ENCODE measurements at places on chromosomes 3 and 15. TPM values are rescaled to one million over a fixed set of nuclear protein-coding genes. Genes with fewer than 3 reads are reported as not detected.

Gene GALNT15
- polyA plus RNA-seq = 12.5 TPM

Gene CDHR4
- not detected for polyA plus RNA-seq

Gene KY
- polyA plus RNA-seq = 0.13 TPM

Gene FMN1
- polyA plus RNA-seq = 0.26 TPM

Gene RTP3
- not detected for polyA plus RNA-seq

Gene AGTR1
- 1.4 TPM for polyA plus RNA-seq

Gene LNP1
- polyA plus RNA-seq = 6.5 TPM

Gene SNX4
- polyA plus RNA-seq = 17.3 TPM

Gene LTK
- 1.9 TPM for polyA plus RNA-seq

Gene FSD2
- polyA plus RNA-seq = not detected

Gene CAMKV
- not detected for polyA plus RNA-seq

- DNase-seq = no peak
- H3K27me3 ChIP-seq = no peaks in the 10 kb centered on the region
- H3K4me3 ChIP-seq = no peak overlapping the region
- H3K27ac ChIP-seq = no peak overlapping the region
- no peaks in the 10 kb centered on the region for H3K36me3 ChIP-seq
These were observed 67.8 kb upstream of the ATP10A start for GRCh38 chr15:25930931-25931330.

DNA sequence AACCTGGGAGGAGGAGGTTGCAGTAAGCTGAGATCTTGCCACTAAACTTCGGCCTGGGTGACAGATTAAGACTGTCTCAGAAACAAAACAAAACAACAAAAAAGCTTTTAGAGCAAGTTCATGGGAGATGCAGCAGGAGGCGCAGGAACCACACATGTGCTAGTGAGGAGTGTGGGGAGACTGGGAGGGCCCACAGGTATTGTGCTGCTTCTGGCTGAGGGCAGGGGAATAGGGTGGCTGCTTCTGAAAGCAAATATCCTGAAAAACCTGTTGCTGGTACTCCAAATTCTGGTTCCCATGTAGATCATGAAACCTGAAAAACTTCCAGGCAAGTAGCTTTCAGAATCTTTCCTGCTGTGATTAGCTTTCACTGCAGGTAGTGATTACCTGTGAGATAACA is 22.1 kb downstream of the TYRO3 start:
- no peak overlapping the region for H3K4me3 ChIP-seq
- DNase-seq = no peak
- H3K4me1 ChIP-seq = no peaks in the 10 kb centered on the region
- H3K27me3 ChIP-seq = no peaks in the 10 kb centered on the region
- H3K36me3 ChIP-seq = no peaks in the 10 kb centered on the region

DNA sequence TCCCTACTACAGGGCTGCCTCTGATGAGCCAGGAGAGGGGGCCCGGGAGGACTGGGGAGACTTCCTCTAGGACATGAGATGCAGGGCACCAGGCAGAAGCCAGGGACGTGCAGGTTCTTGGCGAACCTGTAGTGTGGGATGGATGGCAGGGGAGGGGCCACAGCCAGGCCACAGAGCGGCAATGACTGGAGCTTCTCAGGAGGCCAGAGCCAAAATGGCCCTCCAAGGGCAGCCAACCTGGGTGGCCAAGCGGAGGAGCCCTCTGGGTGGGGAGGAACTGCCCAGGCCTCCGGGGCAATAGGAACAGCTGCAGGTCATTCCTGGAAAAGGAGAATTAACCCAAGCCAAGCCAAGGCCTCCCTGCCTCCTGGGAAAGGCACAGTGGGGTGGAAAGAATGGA is 224.5 kb downstream of the XXYLT1 start:
- H3K27ac ChIP-seq = no peak overlapping the region
- H3K27me3 ChIP-seq = no peaks in the 10 kb centered on the region
- peak; percentile 24 for DNase-seq

DNA sequence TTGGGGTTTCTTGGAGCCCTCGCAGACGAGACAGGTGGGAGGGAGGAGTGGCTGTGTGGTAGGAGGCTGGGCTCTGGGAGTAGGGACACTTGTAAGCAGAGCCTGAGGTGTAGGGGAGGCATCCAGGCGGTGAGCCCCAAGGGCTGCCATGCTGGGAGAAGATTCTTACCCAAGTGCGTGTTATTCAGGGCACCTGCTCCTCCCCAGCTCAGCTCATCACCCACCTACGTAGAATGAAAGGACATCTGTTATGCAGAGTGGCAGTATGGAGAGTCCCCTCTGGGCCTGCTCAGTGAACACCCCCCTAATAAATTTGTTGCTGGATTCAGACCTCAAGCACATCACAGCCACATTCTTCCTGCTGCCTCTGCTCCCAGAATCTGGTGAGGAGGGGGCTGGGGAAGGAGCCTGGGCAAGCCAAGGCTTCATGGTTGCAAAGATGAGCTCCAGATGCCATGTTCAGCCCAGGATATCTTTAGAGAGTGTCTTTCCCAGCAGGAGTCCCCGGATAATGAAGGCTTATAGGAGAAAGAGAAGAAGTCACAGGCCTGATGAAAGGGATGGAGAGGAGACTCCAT is 261.8 kb downstream of the EPHB1 start:
- H3K4me1 ChIP-seq = no peaks in the 10 kb centered on the region
- H3K27me3 ChIP-seq = no peaks in the 10 kb centered on the region
- DNase-seq = no peak
- H3K4me3 ChIP-seq = no peak overlapping the region

- H3K36me3 ChIP-seq = no peaks in the 10 kb centered on the region
- no peak for DNase-seq
- no peaks in the 10 kb centered on the region for H3K4me1 ChIP-seq
- no peak overlapping the region for H3K4me3 ChIP-seq
- H3K27ac ChIP-seq = no peak overlapping the region
- H3K27me3 ChIP-seq = no peaks in the 10 kb centered on the region
These were observed 7.9 kb downstream of the TNFSF10 start for GRCh38 chr3:172515130-172515918.

- no peaks in the 10 kb centered on the region for H3K4me1 ChIP-seq
- H3K27me3 ChIP-seq = no peaks in the 10 kb centered on the region
- H3K36me3 ChIP-seq = no peaks in the 10 kb centered on the region
- no peak for DNase-seq
- no peak overlapping the region for H3K4me3 ChIP-seq
These were observed 298.2 kb upstream of the SATB1 start for GRCh38 chr3:18723206-18723810.

- no peak overlapping the region for H3K4me3 ChIP-seq
- no peak for DNase-seq
- no peak overlapping the region for H3K27ac ChIP-seq
- no peaks in the 10 kb centered on the region for H3K27me3 ChIP-seq
- H3K4me1 ChIP-seq = no peaks in the 10 kb centered on the region
- H3K36me3 ChIP-seq = no peaks in the 10 kb centered on the region
These were observed 3.6 kb downstream of the CCRL2 start for GRCh38 chr3:46410669-46411068.

DNA sequence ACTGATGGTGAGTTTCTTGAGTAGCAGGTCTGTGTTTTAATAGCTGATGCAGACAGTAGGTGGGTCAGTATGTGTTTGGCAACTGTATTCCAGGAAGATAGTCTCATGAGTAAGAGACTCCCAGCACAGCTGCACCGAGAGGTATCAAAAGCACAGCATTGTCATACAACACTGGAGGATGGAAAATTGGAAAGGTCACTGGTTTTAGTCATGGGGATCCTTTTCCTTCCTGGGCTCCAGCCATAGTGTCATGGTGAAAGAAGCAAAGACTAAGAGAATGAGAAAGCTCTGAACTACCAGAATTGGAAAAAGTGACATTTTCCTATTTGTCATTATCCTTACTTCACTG is 61.5 kb downstream of the P3H2 start:
- no peaks in the 10 kb centered on the region for H3K36me3 ChIP-seq
- H3K4me1 ChIP-seq = no peaks in the 10 kb centered on the region
- H3K27me3 ChIP-seq = no peaks in the 10 kb centered on the region
- no peak overlapping the region for H3K4me3 ChIP-seq
- no peak overlapping the region for H3K27ac ChIP-seq

DNA sequence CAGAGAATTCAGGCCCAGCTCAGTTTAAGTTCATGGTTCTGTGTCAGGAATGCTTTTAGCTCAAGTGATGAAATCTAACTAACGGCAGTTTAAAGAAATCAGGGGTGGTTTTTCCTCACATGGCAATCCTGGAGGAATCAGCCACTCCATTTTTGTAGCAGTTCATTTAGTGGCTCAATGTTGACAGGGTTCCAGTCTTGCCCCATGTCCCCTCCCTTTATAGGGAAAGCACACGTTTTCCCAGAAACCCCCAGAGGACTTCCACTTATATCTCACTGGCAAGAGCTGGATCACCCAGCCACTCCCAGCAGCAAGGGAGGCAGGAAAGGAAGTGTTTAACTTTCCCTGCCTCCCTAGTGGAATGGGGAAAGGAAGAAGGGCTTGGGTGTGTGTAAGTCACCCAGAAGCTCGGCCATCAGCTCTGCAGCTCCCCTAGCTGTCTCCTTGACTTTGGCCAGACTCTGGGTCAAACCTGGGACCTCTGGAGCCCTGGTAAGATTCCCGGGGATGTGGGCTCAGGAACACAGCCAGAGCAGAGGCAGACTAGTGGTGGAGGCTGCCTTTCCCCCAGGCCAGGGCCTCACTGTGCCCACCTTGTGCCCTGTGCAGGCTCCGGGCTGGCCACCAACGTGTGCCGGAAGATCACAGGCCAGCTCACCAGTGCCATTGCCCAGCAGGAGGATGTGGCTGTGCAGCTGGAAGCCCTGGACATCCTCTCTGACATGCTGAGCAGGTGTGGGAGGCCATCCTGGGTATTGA is 11.3 kb downstream of the CAND2 start:
- no peak overlapping the region for H3K27ac ChIP-seq
- no peaks in the 10 kb centered on the region for H3K4me1 ChIP-seq
- no peaks in the 10 kb centered on the region for H3K27me3 ChIP-seq
- peak; percentile 64 for DNase-seq
- H3K4me3 ChIP-seq = no peak overlapping the region
- H3K36me3 ChIP-seq = peaks cover 3% of the 10 kb centered on the region

- no peaks in the 10 kb centered on the region for H3K27me3 ChIP-seq
- H3K27ac ChIP-seq = no peak overlapping the region
- no peaks in the 10 kb centered on the region for H3K36me3 ChIP-seq
These were observed 5.9 kb downstream of the RNU6-1 start for GRCh38 chr15:67833710-67834511.

GRCh38 chr15:100008258-100008657 is 275.0 kb upstream of the LYSMD4 start:
- no peaks in the 10 kb centered on the region for H3K36me3 ChIP-seq
- no peak for DNase-seq
- H3K27me3 ChIP-seq = no peaks in the 10 kb centered on the region

DNA sequence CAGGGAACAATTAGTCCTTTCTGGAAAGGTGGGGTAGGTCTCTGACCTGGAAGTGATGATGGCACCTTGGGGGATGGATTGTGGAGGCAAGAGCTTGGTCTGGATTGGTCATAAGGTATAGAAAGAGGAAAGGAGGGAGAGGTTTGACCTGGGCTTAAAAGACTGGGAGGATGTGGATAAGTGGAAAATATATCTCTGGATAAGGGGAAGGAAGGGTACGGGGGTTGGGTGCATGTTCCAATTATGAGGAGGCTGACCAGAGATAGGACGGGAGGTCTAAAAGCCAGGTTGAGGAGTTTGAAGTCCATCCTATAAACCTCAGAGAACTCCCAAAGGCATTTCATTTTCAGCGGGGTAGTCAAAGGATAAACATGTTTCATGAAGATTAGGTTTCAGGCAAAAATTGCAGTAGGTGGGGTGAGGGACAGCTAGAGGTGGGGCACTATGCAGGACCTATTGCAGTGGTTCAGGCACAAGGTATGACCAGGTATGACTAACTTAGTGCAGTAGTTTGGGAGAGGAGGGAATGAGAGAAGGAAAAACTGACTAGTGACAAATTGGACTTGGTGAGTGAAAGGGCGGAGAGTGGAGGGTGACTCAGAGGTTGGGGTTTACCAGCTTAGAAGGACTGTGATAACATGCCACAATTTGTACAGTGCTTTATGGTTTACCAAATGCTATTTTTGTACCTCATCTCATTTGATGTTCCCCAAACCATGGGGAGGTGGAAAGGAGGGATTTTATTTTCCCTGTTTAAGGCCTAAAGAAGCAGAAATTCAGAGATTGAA is 10.7 kb downstream of the PDE8A start:
- H3K36me3 ChIP-seq = no peaks in the 10 kb centered on the region
- H3K27me3 ChIP-seq = no peaks in the 10 kb centered on the region
- H3K4me1 ChIP-seq = no peaks in the 10 kb centered on the region
- DNase-seq = no peak
- H3K4me3 ChIP-seq = no peak overlapping the region

GRCh38 chr3:167716920-167717319 is 17.8 kb downstream of the PDCD10 start:
- DNase-seq = no peak
- H3K27me3 ChIP-seq = no peaks in the 10 kb centered on the region
- no peak overlapping the region for H3K27ac ChIP-seq
- no peak overlapping the region for H3K4me3 ChIP-seq
- H3K4me1 ChIP-seq = no peaks in the 10 kb centered on the region

DNA sequence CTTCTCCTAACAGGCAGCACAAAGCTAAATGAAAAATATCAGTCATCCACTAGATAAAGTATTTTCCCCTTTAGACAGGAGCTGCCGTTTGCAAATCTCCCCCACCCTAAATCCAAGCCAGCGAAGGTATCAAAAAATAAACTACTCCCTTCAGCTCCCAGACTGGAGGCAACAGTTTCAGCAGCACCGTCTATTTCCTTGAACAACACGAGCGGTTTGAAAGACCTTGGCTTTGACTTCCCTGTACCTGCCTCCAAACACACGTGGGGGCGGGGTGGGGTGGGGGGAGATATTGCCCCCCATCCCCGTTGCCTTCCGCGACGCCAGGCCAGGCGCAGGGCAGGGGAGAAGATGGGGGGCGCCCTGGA is 832 bp upstream of the CACNA1D start:
- no peak overlapping the region for H3K27ac ChIP-seq
- H3K36me3 ChIP-seq = no peaks in the 10 kb centered on the region
- no peak overlapping the region for H3K4me3 ChIP-seq
- no peak for DNase-seq
- H3K4me1 ChIP-seq = no peaks in the 10 kb centered on the region
- H3K27me3 ChIP-seq = no peaks in the 10 kb centered on the region

DNA sequence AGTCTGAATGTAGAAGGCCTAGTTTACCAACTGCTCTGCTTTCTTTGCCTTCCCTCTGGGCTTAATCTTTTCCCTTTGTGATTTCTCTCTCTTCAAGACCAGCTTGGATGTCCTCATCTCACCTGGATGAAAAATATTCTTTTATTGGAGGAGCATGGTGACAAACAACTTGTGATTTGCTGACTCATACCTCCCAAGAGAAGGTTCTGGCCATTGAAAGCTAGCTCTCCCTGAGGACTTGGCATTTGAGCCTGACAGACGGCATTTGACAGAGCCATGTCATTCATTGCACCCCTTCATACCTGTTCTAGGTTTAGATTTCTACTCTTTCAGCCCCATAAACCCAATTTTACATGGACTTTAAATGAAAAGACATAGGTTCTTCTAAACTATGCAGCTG is 33.3 kb downstream of the ATG7 start:
- no peak overlapping the region for H3K4me3 ChIP-seq
- DNase-seq = no peak
- no peaks in the 10 kb centered on the region for H3K4me1 ChIP-seq
- H3K27ac ChIP-seq = no peak overlapping the region
- H3K27me3 ChIP-seq = no peaks in the 10 kb centered on the region
- peaks cover 7% of the 10 kb centered on the region for H3K36me3 ChIP-seq
